ENCODE measurements at places on chromosomes 5 and 9. TPM values are rescaled to one million over a fixed set of nuclear protein-coding genes. Genes with fewer than 3 reads are reported as not detected.

GRCh38 chr5:101728933-101729332 is 567.2 kb downstream of the SLCO4C1 start:
- no peak for DNase-seq

- DNase-seq, result no peak
Observed at GRCh38 chr9:116592970-116593369, 94.1 kb upstream of the TRIM32 start.

DNA sequence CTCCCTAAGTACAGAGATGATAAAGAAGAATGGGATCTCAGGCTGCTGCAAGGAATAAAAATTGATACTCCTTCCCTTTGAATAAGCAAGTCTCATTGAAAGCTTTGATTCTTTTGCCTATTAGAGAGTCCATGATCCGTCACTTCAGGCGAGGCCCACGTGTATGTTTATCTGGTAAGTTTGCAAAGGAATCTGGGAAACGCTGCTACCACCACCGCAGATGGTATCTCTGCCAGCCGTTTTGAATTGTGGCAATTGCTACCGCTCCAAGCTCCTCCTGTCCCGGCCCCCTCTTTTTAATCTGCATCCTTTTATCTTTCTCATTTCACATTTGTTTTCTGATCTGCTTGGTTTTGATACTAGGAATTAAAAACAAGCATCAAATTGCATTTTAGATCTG is 42.9 kb upstream of the GRIA1 start:
- no peak for DNase-seq

DNA sequence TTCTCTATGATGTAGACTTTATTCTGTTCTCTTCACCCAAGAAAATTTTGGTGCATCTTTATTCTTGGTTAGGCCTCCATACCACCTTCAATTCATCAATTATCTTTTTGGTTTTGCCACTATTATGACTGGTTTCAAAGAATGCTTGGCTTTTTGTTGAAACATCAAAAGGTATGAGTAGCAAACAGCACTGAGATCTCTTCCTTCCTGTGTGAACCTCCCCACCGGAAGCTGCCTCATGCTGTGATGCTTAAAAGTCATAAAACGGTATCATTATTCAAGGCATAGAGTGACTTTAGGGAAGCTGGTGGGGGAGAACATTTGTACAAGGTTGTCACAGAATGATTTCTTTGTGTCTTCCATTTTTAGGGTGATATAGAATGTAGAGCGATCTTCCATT is 70.6 kb downstream of the IQGAP2 start:
- DNase-seq, result no peak

GRCh38 chr5:14669975-14670374 is 5.5 kb downstream of the OTULIN start:
- DNase-seq, result no peak

DNA sequence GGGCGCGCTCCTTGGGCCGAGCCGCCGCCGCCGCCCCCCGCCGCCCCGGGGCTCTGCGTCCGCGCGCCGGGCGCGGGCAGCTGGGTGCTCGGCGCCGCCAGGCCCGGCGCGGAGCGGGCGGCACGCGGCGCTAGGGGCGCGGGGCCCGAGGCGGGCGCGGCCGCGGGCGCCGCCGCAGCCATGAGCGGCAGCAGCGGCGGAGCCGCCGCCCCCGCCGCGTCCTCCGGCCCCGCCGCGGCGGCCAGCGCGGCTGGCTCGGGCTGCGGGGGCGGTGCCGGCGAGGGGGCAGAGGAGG is 351 bp downstream of the TRIO start:
- no peak for DNase-seq

GRCh38 chr5:172758077-172758833 is 12.7 kb downstream of the DUSP1 start:
- no peak for DNase-seq

DNA sequence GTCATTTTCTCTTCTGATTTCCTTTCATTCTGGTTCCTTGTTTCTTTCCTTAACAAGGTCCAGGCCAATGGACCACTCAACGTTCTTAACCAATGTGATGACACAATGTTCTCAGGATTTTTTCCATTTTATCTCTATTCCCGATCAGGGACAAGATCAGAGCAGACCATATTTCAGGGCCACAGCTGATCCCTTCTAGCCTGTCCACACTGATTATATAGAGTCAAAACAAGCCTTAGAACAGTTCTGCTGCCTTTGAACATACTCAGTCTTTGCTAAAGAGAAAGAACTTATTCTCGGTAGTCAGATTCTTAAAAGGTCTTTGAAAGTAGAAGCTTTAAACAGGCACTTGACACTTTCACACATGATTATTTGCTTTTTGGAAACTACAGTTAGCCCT is 188.4 kb downstream of the ADAMTSL1 start:
- no peak for DNase-seq

- DNase-seq, result no peak
Observed at GRCh38 chr9:97359147-97359546, 51.7 kb downstream of the CCDC180 start.

DNA sequence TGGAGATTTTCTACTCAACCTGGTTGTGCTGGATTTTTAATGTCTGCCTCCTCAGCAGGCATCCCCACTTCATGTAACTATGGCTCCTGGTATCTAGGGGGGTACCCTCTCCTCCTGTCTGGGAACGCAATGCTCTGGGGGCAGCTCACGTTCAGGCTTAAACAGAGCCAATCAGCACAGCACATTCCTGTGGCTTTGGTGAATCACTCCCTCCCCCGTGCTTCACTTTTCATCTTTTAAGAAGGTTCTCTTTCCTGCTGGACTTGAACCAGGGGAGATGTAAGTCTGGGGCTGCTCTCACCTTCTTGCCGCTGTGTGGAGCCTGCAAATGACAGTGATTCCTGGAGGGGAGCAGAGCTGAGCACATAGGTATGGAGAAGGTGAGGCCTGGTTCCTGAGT is 101.2 kb downstream of the MSX2 start:
- no peak for DNase-seq

DNA sequence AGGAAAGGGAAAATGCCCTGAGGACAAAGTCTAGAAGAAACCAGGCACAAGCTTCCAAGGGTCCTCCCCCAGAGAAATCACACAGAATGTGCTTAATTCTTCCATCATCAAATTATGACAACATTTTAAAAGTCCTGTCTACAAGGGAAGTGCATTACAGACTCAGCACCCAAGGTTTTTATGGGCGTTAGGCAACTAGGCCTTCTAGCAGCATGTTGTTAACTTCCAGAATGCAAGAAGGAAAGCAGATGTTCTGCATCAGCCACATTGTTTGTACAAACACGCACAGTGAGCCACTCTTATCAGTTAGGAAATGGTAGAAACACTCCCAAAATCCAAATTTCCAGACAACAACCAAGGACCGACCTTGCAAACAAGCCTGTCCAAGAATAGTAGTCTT is 26.5 kb downstream of the SMC5 start:
- no peak for DNase-seq

GRCh38 chr5:88355490-88356050 is 86.9 kb upstream of the TMEM161B start:
- no peak for DNase-seq

- DNase-seq, result no peak
Observed at GRCh38 chr5:139430015-139430414, 9.3 kb downstream of the DNAJC18 start.

DNA sequence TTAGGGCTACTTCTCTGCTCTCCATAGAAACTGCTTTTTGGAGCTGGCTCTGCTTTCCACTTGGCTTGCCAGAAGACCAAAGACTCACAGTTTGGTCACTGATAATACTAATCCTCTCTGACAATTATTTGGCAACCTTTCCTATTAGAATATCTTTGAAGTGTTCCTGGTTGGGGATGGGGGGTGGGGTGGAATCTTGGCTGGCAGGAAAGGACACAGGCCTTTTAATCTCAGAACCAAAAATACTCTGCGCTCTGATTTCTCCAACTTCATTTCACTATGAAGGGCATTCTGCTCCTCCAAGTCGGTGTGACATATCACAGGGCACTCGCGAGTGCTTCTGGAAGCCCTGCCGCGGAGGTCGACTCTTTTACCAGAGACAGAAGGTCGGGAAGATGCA is 1329.0 kb upstream of the WWC1 start:
- DNase-seq, result no peak

DNA sequence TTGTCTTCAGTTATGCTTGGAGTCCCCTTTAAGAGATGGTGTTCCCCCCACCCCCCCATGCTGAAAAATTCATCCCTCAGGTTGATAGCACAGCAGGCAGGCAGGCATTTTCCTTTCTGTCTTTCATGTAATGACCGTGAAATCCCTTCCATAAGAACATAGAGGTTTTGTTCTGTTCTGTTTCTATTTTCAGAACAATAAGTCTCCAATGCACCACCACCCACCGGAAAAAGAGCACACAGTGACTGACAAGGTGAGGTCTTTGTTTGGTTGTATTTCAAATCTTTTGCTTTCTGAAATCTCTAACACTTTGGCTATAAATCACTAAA is 52.4 kb downstream of the DMRT2 start:
- DNase-seq, result peak; percentile 9

Gene CDHR2
- not detected for total RNA-seq

Data from tongue (tissue), 3 donors.